ENCODE measurements at places on chromosomes 2 and 18.
A peak's percentile ranks its signal among the peaks of the same experiment; 100 is the strongest.

DNA sequence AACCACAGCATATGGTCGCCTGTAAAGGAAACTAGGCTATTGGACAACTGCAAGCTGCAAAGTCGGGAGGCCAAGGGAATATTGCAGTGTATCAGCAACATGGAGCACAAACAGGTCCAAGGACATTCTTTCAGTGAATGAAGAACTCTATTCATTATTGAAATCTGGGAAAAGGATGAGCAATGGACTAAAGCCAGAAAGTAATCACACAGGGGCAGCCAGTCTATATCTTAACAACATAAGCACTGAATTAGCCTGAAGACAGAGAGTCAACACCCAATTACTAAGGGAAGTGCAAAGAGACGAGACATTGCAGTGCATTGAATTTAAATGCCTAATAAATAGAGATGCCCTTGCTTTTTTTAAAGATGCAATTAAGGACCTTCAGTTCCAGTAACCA is 615.5 kb upstream of the SETBP1 start:
- no peak for DNase-seq

GRCh38 chr2:67873916-67874315 is 188.9 kb downstream of the C1D start:
- no peak for DNase-seq

GRCh38 chr18:38940863-38941531 is 1375.4 kb upstream of the CELF4 start:
- peak; percentile 67 for DNase-seq

- DNase-seq, result no peak
Measured at GRCh38 chr2:194289712-194290346, 1367.2 kb upstream of the SLC39A10 start.
